ENCODE measurements at places on chromosomes 7 and 10. TPM values are rescaled to one million over a fixed set of nuclear protein-coding genes. Genes with fewer than 3 reads are reported as not detected.

Gene CPA2
- polyA plus RNA-seq: not detected

Gene NPY4R2
- 33.1 TPM for polyA plus RNA-seq

Gene NUPR2
- polyA plus RNA-seq: not detected

Gene PON1
- polyA plus RNA-seq: 1.8 TPM

Gene EPO
- not detected for polyA plus RNA-seq

Gene MYOZ1
- polyA plus RNA-seq: not detected

DNA sequence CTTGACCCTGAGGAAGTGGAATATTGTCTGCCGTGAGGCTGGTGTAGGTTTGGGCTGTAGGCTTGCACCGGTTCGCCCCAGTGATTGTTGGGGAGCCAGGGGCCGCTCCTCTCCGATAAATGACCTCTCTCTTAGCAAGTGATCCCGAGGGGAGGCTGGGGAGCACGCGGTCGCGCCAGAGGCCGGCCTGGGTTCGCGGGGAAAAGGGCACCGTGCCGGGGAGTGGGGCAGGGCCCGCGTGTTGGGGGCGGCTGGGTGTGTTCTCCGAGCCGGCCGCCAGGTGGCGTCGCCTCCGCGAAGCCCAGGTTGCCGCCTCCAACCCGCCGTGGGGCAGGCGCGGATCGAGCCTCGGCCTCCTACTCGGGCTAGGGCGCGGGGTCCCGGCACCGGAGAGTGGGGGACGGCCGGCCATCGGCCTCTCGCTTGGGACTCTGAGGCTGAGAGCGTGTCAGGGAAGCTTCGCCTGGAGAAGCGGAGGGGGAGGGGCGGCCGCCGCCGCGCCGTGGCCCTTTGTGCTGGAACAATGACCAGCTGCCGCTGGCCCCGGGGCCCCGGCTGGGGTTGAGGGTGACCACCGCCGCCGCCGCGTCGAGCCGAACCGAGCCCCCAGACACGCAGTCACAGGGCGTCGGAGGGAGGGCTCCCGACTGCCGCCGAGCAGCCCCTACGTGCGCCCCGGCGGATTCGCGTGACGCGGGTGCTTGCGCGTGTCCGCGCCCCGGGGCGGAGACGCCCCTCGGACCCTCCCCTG is 442 bp upstream of the LZTS2 start:
- peak; percentile 84 for DNase-seq

- DNase-seq: no peak
These were observed 59.2 kb downstream of the EMX2 start for GRCh38 chr10:117601716-117602115.

- no peak for DNase-seq
These were observed 511.8 kb downstream of the GFRA1 start for GRCh38 chr10:115761166-115761565.

- peak; percentile 44 for DNase-seq
These were observed 65.5 kb downstream of the C10orf143 start for GRCh38 chr10:130045091-130045652.

DNA sequence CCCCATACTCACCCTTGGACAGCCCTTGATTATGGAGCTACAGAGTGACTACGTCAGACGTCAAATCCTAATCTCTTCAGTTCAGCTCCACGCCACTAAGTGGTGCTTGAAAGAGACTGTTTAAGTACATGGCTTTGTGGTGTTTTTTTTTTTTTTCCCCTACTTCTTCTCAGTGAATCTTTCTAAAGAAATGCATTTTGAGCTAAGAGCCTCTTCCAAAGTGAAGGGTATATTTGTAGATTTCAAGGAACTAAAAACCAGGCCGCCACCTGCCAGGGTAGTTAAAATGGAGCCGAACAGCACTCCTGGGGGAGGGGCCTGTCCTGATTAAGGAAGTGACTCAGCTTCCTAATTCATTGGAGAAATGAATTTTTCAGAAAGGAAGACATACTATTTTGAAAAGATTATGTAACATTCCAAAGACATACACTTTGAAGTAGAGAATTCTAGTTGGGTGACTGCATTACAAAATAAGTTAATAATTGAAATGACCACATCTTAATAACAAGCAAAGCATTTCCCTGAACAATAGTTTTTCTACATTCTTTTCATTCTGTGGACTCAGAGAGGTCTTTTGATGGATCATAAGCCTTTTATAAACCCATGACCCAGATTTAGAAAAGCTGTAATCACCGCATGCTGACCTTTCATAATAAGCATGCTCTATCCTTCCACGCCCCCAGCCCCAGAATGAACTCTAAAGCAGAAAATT is 20.6 kb upstream of the VPS41 start:
- DNase-seq: peak; percentile 20

GRCh38 chr7:3279147-3279818 is 21.8 kb upstream of the SDK1 start:
- no peak for DNase-seq

DNA sequence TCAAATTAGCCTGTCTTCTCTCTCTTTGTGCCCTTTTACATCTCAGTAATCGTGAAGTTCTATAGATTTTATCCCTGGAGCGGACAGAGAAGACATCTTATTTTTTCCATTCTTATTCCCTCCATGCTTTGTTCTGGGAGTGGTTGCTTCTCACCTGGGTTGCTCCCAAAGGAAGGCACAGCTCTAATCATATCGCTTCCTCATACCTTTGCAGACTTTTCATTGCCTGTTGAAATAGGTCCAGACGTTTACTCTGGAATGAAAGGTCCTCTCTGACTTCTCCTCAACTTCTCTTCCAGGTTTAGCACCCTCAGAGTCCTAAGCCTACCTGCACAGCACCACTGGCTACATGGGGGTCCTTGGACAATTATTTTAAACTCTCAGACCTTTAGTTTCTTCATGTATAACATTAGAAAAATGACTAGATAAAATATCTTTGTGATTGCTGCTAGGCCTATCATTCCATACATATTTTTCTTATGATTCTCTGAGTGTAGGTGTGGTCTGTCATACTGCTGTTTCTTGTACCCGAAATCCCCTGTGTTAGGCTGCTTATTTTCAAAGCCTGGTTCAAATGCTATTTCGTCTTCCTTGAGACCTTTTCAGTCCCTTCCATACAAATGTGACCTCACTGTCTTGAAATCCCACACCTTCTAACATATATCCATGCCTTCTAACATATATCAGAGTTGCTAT is 418.1 kb downstream of the GFRA1 start:
- no peak for DNase-seq

DNA sequence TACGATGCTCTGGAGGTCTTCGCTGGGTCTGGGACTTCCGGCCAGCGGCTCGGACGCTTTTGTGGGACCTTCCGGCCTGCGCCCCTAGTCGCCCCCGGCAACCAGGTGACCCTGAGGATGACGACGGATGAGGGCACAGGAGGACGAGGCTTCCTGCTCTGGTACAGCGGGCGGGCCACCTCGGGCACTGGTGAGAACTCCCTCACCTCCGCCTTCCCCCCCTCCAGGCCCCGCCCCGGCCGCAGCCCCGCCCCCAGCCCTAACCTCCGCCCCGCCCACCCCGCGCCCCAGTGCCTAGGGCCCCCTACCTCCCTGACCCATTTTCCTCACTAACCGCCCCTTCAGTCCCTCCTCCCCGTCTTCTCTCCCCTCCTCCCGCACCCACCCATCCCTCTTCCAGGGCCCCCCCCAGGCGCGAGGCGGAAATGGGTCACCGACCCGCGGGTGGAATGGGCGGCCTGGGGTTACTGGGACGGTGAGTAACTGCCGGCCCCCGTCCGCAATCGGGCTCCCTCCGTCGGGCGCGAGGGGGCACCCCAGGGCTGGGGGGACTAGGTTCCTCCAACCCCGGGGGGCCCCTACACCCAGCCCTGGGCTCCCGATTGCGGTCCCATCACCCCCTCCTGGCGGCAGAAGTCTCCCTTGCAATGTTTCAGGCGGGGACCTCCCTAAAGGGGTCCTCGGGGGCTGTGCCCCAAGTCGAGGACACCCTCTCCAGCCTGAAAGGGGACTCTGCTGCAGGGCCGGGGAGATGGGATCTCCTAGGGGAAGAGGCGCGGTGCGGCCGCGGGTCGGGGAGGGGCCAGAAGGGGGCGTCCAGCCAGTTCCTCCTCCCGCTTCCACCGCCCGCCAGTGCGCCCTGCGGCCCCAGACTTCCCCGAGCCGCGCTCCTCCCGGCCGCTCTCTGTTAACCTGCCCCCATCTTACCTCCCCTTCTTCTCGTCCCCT is 2.1 kb downstream of the PCOLCE start:
- peak; percentile 78 for DNase-seq

- no peak for DNase-seq
These were observed 289.8 kb upstream of the KLF6 start for GRCh38 chr10:4074545-4075407.

DNA sequence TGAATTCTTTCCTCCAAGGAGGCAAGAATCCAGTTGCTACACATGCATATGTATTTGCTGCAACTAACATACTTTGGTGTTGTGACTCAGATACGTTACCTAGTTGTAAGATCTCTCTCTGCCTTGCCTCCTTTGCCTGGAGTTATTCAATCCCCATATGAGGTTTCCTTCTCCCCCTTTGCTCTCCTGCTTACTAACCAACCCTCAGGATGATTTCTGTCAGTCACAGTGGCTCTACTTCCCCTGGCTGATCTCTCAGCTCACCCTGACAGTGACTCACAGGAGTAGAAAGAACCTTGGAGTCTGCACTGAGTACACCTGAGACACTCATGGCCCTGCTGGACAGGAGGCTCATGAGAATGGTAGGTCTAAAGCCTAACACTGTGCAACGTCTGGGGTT is 92.0 kb downstream of the TMEM106B start:
- DNase-seq: no peak

DNA sequence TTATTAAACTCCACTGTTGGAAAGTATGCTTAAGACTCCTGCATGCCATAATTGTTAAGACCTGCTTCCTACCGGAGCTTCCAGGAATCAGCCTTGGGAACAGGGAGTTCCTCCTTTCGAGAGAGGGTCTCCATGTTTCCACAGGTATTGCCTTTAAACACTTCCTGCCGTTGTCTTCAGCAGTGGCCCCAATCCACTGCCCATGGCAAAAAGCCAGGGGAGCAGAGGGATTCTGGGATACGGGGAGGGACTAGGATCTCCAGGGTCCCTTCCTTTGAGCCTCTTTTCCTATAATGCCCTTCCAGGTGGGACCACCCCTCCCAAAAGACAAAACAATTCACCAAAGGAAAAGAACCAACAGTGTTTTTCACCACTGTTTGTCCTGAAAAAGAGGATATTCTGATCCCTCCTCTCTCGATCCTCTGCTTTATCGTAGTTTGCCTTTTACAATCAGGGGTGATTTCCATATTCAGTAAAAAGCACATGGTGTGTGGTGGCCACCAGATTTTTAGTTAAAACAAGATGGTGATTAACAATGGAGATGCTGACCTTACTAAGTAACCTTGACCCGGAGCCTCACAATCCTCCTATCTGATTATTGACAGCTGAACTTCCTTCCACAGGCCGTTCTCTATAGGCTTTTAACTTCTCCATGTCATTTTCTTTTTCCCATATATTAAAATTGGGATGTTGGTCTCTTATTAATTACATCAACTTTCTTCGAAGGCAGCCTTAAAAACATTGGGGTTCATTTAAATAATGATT is 36.0 kb downstream of the LRRC72 start:
- DNase-seq: no peak

GRCh38 chr7:86953219-86953618 is 106.2 kb downstream of the ELAPOR2 start:
- DNase-seq: no peak

DNA sequence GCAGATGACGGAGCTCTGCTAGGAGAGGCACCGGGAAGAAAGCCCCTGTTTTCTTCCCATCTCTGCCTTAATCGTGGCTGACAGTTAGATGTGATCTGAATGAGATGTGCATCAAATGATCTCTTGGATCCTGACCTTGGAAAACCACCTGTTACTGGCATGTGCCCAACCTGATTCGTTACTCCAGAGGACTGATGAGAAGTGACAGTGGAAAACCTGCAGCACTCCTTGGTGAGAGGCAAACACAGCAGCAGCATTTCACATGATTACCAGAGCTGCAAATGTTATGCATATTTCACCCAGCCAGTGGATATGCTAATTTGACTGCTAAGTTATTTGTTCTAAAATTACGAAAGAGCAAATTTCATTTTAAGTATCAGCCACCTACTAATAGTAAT is 95.3 kb downstream of the PTPRN2 start:
- DNase-seq: no peak

DNA sequence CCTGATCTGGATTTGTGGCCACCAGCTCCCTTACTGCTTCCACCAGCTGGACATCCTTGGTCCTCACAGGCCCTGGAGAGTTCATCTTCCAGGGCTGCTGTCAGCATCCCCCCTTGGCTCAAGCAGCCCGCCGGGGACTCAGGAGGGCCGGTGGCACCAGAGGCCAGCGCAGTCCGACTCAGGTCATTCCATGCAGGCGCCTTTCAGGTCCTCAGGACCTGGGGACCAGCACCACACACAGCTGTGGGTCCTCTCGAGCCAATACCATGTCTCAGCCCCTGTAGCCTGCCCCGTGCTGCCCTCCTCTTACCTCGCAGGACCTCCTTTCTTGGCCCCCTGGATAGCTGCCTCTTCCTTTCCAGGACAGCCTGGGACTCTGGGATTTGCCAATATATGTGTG is 145.5 kb downstream of the BMS1 start:
- DNase-seq: no peak

DNA sequence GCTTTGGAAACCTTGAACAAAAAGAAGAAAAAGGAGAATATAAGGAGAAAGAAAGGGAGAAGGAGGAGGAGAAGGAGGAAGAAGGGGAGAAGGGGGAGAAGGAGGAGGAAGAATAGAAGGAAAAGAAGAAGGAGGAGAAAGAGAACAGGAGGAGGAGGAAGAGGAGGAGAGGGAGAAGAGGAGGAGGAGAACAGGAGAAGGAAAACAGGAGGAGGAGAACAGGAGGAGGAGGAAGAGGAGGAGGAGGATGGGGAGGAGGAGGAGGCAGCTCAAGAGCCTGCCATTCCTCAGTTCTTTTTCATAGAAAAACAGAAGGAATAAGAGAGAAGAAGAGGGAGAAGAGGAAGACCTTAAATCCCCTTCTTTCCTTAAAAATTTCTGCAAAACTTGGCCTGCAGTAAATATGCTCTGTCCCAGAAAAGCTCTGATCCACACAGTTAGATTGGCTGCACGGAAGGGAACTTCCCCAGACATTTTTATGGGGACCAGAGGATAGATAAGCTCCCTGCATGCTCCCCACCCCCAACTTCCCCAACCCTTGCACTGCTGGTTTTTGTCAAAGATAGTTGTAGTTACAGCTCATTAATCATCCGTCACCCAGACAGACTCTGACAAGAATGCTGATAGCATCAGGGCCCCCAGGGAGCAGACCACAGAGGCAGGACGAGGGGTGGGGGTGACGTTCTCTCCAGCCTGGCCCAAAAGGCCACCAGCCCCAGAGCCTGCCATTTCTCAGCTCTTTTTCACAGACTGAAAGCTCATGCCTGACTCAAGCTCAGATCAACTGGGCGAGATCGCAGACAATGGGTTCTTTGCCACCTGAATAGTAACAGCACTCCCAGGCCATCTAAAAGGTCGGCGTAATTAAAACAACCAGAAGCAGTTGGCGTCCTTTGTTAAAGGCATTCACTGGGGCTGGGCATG is 34.5 kb upstream of the LYZL1 start:
- DNase-seq: peak; percentile 17

- no peak for DNase-seq
These were observed 1249.1 kb downstream of the TYW1 start for GRCh38 chr7:68245688-68246087.

- no peak for DNase-seq
These were observed 674.4 kb downstream of the TYW1 start for GRCh38 chr7:67671006-67671548.

Data from A549 (cell line).